Amygdala (tissue), 56 donors: ENCODE measurements at places on chromosomes 7 and 10.

DNA sequence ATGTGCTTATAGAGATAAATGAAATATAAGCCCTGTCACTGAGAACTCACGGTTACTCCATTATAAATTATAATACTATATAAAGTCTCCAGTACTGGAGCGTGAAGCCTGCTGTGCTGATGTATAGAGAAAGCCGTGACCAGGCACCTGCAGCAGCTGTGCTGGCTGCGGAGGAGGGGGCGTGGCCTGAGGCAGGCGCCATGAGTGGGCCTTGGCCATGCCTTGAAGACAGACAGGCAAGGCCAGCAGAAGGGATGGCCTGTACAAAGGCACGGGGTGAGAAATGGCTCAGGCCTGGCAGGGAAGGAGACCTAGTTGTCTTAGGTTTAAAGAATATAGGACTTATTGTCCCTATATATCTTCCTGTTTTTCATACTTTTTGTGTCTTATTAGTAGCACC is 218.5 kb upstream of the STK17A start:
- no peak for DNase-seq

GRCh38 chr7:1542841-1543747 is 12.6 kb downstream of the MAFK start:
- no peak for DNase-seq

- no peak for DNase-seq
Observed at GRCh38 chr7:123502201-123502600, 32.2 kb downstream of the IQUB start.

GRCh38 chr10:24974976-24975375 is 22.6 kb upstream of the PRTFDC1 start:
- DNase-seq: no peak

DNA sequence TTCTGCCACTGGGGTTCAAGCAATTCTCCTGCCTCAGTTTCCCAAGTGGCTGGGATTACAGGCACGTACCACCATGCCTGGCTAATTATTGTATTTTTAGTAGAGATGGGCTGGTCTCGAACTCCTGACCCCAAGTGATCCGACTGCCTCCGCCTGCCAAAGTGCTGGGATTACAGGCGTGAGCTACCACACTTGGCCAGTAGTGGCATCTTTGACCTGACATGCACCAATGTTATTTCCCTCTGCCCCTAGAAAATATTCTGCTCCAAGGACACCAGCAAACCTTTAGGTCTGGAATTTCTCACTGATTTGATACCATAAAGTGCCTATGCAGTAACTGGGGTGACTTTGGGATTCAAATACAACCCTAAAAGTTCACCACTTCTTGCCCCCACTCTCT is 179.4 kb downstream of the ARID5B start:
- DNase-seq: no peak

DNA sequence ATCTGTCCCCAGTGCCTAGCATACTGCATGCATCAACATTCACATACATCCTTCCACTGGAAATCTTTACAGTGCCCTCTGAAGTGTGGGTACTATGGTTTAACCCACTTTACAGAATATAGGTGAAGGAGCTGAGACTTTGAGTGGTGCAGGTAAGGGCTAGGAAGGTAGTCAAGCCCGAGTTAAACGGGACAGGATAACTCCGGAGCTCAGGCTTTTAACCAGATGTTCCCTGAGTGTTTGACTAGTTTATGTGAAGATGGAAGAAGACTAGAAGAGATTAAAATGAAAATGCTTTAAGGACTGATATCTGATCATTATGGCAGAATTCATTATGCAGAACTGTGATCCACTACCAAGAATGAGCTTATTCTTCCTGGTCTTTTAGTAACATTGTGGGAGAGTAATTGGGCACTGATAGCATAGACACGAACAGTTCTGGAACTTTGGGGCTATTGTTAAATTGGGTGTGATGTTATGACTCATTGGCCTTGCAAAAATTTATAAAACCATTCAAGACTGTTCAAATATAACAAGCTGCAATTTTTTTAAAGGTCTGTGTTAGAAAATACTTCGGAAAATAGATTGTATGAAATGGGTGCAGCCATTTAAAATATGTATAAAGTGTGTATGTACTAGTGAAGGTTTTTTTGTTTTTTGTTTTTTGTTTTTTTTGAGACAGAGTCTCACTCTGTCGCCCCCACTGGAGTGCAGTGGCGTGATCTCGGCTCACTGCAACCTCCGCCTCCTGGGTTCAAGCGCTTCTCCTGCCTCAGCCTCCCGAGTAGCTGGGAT is 4.4 kb downstream of the CUL1 start:
- DNase-seq: no peak

DNA sequence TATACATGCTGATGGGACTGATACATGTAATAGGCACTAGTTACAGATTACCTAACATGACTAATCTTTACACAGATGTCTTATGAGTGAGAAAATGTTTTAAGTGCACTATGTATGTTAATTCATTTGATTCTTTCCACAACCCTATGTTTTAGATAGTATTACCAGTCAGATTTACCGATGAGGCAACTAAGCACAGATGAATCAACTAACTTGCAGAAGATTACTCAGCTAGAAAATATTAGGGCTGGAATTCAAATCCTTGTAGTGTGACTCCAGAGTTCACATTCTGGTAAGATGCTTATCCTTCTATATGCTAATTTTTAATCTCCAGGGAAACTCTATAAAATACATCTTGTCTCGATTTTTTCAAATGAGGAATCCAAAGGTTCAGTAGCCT is 964.9 kb downstream of the REEP3 start:
- DNase-seq: no peak

GRCh38 chr7:1720326-1720725 is 50.2 kb downstream of the ELFN1 start:
- no peak for DNase-seq

- no peak for DNase-seq
Observed at GRCh38 chr7:105229641-105230040, 159.1 kb downstream of the SRPK2 start.
